ENCODE measurements at places on chromosomes 12 and 14.

- DNase-seq = no peak
These were observed 545.7 kb upstream of the MIS18BP1 start for GRCh38 chr14:45798659-45799058.

GRCh38 chr12:117045160-117046010, 53.8 kb downstream of the TESC start:
- DNase-seq = no peak

DNA sequence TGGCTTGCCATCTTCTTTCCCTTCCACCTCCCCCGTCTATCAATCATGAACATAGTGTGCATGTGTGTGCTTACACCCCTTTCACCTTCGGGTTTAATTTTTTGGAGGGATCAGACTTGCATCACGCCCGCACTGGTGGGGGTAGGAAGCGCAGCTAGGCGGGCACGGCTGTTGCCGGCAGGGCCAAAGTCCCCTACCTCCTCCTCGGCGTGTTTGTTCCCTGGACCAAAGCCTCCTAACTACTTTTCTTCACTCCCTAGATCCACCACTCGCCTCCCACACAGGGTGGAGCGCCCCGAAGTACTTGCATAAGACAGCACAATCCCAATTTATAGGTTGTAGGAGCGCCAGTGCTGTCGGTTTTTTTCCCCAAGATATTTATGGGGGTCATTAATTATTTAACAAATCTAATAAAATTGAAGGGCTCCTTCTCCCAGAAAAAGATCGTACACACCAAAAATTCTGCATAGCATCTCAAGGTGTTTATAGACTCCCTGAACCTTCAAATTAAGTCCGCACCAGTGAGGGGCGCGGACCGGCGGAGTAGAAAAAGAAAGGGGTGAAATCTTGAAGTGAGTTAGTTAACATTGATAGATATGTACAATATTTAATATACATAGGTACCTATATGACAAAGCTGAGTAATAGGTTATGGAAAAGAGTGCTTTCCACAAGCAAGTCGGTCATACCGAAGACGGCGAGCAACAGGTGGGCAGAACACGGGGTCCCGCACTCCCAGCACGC, 717 bp downstream of the PKP2 start:
- DNase-seq = no peak

DNA sequence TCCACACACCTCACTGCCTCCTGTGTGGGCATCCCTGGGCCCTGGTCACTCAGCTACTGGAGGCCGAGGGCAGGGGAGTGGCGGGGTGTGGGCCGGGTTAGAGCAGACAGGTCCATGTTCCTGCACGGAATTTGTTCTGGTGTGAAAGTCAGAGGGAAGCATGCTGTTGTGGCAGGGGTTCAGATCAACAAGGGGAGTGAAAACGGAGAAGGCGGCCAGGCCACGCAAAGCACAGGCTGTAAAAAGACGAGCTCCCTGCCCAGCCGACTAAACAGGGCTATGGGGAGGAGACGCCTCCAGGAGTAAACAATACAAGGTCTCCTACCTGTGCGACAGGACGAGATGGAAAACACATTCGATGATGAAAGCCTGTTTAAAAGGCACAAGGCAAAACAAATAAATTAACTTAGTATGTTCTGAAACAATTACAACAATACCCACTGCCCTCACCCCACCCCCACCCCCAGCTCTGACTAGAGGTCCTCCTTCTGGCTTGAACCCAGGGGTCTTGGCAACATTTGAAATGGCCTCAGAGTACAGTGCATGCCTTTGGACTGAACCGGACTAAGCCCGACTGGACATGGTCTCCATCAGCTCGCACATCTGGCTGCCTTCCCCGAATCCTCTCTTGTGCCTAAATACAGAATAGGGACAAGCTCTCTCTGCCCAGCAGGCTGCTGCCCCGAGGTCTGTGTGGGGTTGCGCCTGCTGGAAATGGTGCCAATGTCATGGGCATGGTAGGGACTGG, 274.9 kb upstream of the DIO3 start:
- no peak for DNase-seq

DNA sequence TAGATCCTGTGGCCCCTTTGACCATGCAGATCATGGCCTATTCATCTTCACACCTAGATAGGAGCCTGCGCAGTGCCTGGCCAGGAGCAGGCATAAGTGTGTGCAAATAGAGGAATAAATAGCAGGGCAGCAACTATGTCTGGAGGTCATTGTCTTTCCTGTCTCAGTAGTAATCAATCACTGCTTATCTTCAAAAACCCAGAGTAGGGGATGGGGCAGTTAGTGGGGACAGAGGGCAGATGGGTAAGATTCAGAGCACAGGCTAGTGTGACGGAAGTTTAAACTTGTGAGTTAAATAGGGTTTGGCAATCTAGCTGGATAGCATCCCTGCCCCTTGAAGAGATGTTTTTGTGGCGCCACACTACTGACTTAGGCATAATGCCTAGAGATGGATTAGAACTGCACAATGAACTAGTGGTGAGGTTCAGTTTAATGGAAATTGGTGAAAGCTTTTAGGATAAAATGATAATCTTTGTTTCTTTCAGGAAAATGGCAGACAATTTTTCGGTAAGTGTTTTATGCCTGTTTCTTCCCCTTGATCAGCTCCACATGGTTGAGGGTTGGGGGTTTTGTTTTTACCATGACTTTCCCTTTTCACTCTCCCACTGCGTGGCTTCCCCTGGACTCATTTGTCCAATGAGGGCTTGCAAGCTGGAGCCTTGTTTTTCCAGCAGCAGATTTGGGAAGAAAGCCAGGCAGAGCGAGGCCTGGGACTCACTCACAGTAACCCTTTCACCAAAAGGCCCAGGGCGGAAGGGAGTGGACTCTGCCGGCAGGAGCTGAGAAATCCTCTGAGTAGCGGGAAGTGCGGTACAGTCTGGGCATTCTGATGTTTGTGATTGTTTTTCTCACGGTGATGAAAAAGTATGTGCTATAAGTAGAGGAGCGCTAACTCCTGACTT, 8.1 kb downstream of the LGALS3 start:
- DNase-seq = peak; percentile 91

- no peak for DNase-seq
These were observed 467.8 kb downstream of the LRIG3 start for GRCh38 chr12:58452546-58452945.

DNA sequence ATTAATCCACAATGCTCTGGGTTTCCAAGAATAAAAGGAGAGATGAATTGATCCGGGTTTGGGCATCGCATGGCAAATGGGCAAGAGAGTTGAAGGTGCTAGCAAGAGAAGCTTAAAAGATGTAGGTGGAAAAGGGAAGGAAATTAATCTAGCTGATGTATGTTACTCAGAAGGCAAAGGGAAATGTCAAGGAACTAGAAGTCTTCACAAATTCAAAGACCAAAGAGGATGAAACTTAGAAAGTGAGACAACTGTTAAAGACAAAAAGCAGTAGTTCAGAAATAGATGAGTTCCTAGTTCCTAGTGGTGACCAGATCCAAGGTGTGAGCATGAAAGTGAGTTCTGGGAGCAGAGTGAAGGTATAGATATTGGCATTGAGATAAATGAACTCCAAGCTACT, 228.3 kb downstream of the SEC23A start:
- DNase-seq = no peak

Measured in sigmoid colon (tissue), 7 donors.